ENCODE measurements at places on chromosomes 5 and 9. TPM values are rescaled to one million over a fixed set of nuclear protein-coding genes. Genes with fewer than 3 reads are reported as not detected.
A peak's percentile ranks its signal among the peaks of the same experiment; 100 is the strongest.

- no peaks in the 10 kb centered on the region for H3K4me1 ChIP-seq
- no peak overlapping the region for H3K4me3 ChIP-seq
- no peaks in the 10 kb centered on the region for H3K27me3 ChIP-seq
- H3K27ac ChIP-seq: no peak overlapping the region
- H3K36me3 ChIP-seq: no peaks in the 10 kb centered on the region
Measured at GRCh38 chr9:112301420-112301819, 32.0 kb downstream of the PTBP3 start.

GLDC gene
- total RNA-seq: 320 TPM

RNF208 gene
- total RNA-seq: 6.3 TPM

GRCh38 chr9:89505911-89506310, 8.0 kb upstream of the SEMA4D start:
- no peak overlapping the region for H3K27ac ChIP-seq
- no peak overlapping the region for H3K4me3 ChIP-seq
- no peaks in the 10 kb centered on the region for H3K4me1 ChIP-seq
- no peaks in the 10 kb centered on the region for H3K27me3 ChIP-seq

PCSK5 gene
- 13.0 TPM for total RNA-seq

CDO1 gene
- not detected for total RNA-seq

DNA sequence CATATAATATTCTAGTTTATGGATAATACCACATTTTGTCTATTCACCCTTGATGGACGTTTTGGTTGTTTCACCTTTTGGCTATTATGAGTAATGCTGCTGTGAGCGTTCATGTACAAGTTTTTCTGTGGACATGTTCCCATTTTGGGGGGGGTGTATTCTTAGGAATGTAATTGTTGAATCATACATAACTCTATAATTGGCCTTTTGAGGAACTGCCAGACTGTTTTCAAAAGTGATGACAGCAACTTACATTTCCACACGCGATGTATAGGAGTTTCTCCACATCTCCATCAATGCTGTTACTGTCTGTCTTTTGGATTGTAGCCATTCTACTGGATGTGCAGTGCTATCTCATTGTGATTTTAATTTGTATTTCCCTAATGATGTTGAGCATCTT, 69.8 kb downstream of the SLC46A2 start:
- H3K27me3 ChIP-seq: no peaks in the 10 kb centered on the region
- H3K4me1 ChIP-seq: peaks cover 5% of the 10 kb centered on the region
- no peak overlapping the region for H3K4me3 ChIP-seq

DNA sequence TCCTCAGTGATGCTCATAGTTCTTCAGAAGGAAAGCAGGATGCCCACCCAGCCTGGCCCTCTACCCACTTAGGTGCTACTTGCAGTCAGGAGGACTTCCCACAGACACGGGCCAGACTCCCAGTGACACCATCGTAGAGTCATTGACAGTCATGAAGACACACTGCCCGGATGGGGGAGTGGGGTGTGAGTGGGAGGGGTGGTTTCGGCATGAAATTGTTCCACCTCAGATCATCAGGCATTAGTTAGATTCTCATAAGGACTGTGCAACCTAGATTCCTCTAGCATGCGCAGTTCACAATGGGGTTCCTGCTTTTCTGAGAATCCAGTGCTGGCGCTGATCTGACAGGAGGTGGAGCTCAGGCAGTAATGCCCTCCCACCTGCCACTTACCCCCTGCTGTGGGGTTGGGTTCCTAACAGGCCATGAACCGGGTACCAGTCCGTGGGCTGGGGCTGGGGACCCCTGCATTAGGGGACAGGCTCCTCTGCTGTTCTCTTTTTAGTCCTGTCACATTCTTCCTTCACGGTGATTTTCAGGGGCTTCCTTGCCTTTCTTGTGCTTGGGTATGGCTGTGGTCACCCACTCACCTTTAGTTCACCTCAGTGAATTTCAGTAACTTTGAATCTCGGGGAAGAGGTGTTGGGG, 88.2 kb upstream of the ANKRD55 start:
- no peak overlapping the region for H3K4me3 ChIP-seq
- H3K36me3 ChIP-seq: no peaks in the 10 kb centered on the region
- DNase-seq: no peak
- H3K27ac ChIP-seq: peak overlapping the region; percentile 48
- H3K4me1 ChIP-seq: peaks cover 15% of the 10 kb centered on the region
- no peaks in the 10 kb centered on the region for H3K27me3 ChIP-seq

SCGB3A2 gene
- total RNA-seq: not detected

- H3K27me3 ChIP-seq: no peaks in the 10 kb centered on the region
- no peak overlapping the region for H3K27ac ChIP-seq
- H3K4me3 ChIP-seq: no peak overlapping the region
- H3K36me3 ChIP-seq: no peaks in the 10 kb centered on the region
- no peak for DNase-seq
Measured at GRCh38 chr9:75894566-75894965, 4.1 kb downstream of the PCSK5 start.

PCDHB15 gene
- total RNA-seq: not detected

IFNA13 gene
- total RNA-seq: not detected

GABBR2 gene
- 0.23 TPM for total RNA-seq

CRB2 gene
- total RNA-seq: 0.34 TPM

CFAP157 gene
- total RNA-seq: not detected

DNA sequence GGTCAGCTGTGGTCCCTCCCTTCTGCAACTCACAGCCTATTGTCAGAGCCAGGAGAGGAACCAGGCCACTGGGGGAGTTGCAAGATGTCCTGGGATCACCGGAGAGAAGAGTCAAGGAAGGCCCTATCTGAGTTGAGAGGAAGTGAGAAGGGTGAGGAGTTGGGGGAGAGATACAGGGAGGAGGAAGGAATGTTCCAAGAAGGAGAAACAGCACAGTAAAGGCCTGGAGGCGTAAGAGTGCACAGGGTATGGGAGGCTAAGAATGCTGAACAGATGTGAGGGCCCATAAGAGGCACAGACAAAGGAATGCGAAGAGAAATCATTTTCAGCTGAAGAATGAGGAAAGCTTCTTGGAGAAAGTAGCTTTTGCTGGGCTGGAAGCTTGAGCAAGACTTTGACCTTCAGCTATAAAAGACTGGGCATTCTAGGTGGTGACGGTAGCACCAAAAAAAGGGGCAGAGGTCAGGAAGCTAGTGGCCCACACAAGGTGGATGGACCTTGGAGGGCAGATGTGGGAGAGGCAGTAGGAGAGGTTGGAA, 21.6 kb upstream of the CSF1R start:
- peak overlapping the region; percentile 54 for H3K27ac ChIP-seq
- no peaks in the 10 kb centered on the region for H3K36me3 ChIP-seq
- peaks cover 44% of the 10 kb centered on the region for H3K4me1 ChIP-seq

DNA sequence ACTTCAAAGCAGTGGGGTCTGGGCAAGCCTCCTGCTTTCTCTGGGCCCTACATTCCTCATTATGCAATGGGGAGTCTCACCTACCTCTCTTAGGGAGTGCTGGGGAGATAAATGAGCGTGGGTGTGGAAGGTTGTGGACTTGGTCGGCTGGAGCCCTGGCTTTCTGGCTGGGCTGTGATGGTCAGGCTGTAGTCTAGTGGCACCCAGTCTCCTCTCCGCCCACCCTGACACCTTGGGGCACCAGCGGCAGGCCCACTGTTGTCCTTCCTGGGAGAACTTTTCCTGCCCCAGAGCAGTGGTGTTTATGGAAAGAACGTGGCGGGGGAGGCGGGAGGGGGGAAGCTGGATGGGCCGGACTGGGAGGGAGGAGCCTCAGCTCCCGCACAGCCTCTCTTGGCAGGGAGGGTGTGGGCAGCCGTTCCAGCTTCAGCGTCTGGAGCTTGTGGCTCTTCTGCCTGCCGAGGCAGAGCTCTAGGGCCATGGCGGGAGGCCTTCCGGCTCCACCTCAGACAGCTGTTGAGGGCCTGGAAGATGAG, 4.1 kb downstream of the PTGS1 start:
- no peaks in the 10 kb centered on the region for H3K27me3 ChIP-seq
- no peak overlapping the region for H3K27ac ChIP-seq
- no peaks in the 10 kb centered on the region for H3K4me1 ChIP-seq
- no peak overlapping the region for H3K4me3 ChIP-seq
- no peaks in the 10 kb centered on the region for H3K36me3 ChIP-seq

PCDHGA7 gene
- 0.09 TPM for total RNA-seq

OBP2A gene
- not detected for total RNA-seq

FAM78A gene
- 0.88 TPM for total RNA-seq

DNA sequence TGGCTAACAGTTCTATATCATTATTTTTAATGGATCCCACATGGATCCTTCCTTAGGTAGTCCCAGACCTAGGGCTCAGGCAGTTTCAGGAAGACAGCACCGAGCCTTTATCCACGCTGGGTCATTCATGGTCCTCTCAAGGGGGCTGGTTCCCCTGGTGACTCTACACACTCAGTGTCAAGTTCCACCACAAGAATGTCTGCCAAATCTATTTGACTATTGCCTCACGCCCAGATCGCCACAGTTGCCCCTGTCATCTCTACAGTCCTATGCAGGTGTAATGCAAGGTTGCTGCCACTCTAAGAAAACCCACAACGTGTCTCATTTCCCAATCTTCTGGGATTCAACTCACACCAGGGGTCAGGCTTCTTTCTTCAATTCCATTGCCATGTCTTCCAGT, 8.0 kb upstream of the ZNF366 start:
- H3K27me3 ChIP-seq: no peaks in the 10 kb centered on the region
- H3K36me3 ChIP-seq: no peaks in the 10 kb centered on the region

SPINK7 gene
- total RNA-seq: not detected

- H3K4me3 ChIP-seq: no peak overlapping the region
- H3K27me3 ChIP-seq: no peaks in the 10 kb centered on the region
- H3K27ac ChIP-seq: no peak overlapping the region
Measured at GRCh38 chr9:89781838-89782540, 177.2 kb downstream of the GADD45G start.

EQTN gene
- total RNA-seq: not detected

- no peaks in the 10 kb centered on the region for H3K4me1 ChIP-seq
- H3K4me3 ChIP-seq: no peak overlapping the region
- H3K36me3 ChIP-seq: no peaks in the 10 kb centered on the region
- no peak overlapping the region for H3K27ac ChIP-seq
- DNase-seq: no peak
Measured at GRCh38 chr5:13354611-13355010, 589.9 kb downstream of the DNAH5 start.

JAKMIP2 gene
- 1.2 TPM for total RNA-seq

DNA sequence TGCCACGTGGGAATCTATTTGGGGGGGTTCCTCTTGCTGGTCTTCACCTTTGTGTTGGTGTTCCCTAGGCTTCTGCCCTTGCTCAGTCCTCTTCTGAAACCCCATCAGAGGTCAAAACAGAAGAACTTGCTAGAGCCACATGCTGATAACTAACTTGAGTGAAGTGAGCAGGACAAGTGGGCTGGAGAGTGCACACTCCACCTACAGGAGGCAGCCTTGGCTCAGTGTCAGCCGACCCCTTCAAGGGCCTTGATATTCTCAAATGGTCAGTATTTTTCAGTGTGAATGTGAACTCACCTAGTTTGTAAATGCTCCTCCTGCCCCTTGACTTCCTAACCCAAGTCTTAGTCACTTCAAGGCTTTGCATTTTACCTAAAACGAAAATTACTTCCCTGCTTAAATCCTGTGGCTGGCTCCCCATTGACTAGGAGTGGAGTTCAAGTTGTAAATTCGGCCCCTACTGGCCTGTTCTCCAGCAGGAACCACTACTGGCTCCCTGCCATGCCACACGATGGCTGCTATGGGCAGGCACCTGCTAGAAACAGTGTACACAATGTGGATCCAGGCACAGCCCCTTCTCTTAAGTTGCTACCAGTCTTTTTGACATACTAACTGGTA, 3.6 kb upstream of the SLC1A3 start:
- H3K4me1 ChIP-seq: peaks cover 27% of the 10 kb centered on the region
- DNase-seq: no peak
- H3K27me3 ChIP-seq: no peaks in the 10 kb centered on the region
- no peak overlapping the region for H3K27ac ChIP-seq
- H3K36me3 ChIP-seq: no peaks in the 10 kb centered on the region
- H3K4me3 ChIP-seq: no peak overlapping the region

DNA sequence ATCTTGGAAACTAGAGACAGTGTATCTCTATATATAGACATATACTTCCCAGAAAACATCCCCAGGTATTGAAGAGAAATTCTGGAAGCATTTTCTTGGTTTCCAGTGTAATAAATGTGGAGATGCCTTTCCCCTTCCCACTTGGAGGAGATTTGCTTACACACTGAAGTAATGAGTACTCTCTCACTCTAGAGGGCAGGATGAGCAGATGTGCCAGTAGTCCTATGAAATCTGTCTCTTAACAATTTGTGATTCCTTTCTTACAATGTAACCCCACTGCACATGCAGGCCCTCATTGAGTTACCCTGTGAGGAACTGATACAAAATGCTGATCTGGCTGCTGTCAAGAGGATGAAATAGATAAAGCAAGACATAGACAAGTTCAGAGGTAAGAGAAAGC, 567.2 kb downstream of the SLCO4C1 start:
- H3K36me3 ChIP-seq: no peaks in the 10 kb centered on the region
- H3K27ac ChIP-seq: no peak overlapping the region
- DNase-seq: peak; percentile 13

FOXD4L5 gene
- total RNA-seq: 0.25 TPM

DNA sequence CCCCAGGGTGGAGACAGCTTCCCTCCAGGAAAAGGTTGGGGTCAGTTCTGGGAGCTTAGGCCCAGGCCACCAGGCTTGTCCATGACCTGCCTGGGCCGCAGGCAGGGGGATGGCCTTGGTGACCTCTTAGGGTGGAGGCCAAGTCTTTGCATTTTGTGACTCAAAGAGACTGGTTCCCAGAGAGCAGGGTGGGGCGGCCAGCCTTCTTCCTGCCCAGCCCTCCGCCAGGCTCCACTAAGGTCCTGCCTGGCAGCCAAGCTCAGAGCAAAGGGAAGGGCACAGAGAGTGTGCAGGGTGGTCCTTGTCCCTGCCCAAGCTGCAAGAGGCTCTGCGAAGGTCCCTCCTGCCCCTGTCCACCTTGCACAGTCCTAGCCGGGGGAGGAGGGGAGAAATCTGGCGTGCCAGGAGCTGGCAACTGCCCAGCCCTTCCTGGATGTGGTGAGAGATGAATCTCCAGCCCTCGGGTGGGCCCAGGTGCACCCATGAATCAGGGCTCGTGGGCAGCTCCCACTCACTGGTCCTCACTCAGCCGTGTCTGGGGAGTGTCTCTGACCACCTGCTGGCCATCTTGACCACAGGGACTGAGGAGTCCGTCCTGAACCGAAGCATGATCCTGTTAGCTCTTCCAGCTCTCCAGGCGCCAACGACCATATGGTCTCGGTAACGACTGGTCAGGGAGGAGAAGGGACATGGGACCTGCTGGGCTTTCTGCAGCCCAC, 2.3 kb upstream of the PTGDS start:
- no peak overlapping the region for H3K27ac ChIP-seq
- no peak for DNase-seq
- H3K36me3 ChIP-seq: no peaks in the 10 kb centered on the region
- H3K4me3 ChIP-seq: no peak overlapping the region
- H3K27me3 ChIP-seq: no peaks in the 10 kb centered on the region

- DNase-seq: no peak
- no peak overlapping the region for H3K27ac ChIP-seq
- no peak overlapping the region for H3K4me3 ChIP-seq
- no peaks in the 10 kb centered on the region for H3K27me3 ChIP-seq
- H3K4me1 ChIP-seq: no peaks in the 10 kb centered on the region
Measured at GRCh38 chr5:107565791-107566767, 104.7 kb downstream of the EFNA5 start.

- H3K27ac ChIP-seq: no peak overlapping the region
- no peaks in the 10 kb centered on the region for H3K27me3 ChIP-seq
- no peaks in the 10 kb centered on the region for H3K4me1 ChIP-seq
- H3K4me3 ChIP-seq: no peak overlapping the region
- DNase-seq: no peak
Measured at GRCh38 chr5:111142932-111143331, 50.8 kb downstream of the WDR36 start.

OR1J2 gene
- total RNA-seq: not detected

- no peaks in the 10 kb centered on the region for H3K36me3 ChIP-seq
- no peak overlapping the region for H3K4me3 ChIP-seq
- peaks cover 10% of the 10 kb centered on the region for H3K4me1 ChIP-seq
- DNase-seq: no peak
- H3K27me3 ChIP-seq: no peaks in the 10 kb centered on the region
Measured at GRCh38 chr9:21102305-21102704, 24.6 kb upstream of the IFNB1 start.
